Heart left ventricle (tissue), 16 donors: ENCODE measurements at places on chromosomes 1 and 21.

- DNase-seq, result no peak
Observed at GRCh38 chr1:7052701-7053100, 267.4 kb downstream of the CAMTA1 start.

GRCh38 chr1:199404191-199404590 is 623.3 kb upstream of the NR5A2 start:
- no peak for DNase-seq

- no peak for DNase-seq
Observed at GRCh38 chr1:163401211-163401610, 79.5 kb downstream of the NUF2 start.

GRCh38 chr1:165355139-165355976 is 1.2 kb downstream of the LMX1A start:
- no peak for DNase-seq

DNA sequence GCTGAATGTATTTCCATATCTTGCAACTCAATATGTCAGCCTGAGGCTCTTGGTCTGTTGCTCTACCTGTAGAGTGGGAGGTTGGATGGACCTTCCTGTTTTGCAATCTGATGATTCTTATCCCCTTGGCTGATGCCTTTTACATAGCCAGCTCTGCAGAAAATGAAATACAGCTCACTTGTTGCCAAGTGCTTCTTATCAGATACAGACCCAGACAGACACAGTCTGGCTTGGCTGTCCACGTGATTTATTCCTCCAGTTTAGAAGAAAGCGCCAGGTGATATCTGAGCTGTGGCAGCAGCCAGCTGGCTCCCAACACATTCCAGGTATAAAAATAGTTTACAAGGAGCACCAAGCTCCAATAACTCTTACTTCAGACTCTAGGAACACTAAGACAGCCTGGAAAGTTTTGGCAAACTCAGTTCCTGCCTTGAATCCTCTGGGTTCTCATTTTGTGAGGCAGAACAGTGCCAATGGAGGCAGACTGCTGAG is 479.2 kb upstream of the USP24 start:
- no peak for DNase-seq

DNA sequence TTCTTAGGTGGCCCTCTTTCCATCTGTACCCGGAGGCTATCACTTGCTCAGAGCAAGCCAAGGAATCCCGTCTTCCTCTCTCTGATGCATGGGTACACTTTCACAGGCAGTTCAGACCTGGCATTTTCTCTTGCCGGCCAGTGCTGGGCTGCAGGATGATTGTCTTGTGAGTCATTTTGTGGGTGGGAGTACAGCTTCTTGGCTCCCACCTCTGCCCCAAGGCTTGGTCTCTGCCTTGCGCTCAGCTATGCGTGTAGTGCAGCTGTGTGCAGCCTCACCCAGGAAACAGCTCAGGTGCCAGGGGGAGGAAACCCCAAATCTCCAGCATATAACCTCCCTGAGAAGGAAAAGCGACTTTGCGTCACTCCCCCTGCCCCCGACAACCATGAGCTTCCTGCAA is 3.9 kb upstream of the AJAP1 start:
- DNase-seq, result no peak

- DNase-seq, result no peak
Observed at GRCh38 chr1:14848625-14849024, 250.1 kb downstream of the KAZN start.

DNA sequence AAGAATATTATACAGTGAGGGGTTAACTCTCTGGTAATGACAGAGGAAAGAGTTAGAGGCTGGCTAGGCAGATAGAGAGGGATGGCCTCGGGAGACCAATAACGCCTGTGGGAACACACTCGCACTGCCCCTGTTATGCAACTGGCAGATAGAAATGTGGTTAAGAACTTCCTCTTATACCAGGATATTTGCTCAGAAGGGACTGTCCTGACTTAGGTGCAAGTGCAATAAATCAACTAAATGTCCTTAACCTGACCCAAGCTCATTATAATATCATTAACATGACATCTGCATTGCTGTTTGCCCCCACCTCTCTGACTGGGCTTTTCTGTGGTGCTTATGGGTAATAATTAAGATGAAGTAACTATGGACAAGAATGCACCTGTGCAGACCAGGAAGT is 1518.0 kb downstream of the NCAM2 start:
- no peak for DNase-seq

DNA sequence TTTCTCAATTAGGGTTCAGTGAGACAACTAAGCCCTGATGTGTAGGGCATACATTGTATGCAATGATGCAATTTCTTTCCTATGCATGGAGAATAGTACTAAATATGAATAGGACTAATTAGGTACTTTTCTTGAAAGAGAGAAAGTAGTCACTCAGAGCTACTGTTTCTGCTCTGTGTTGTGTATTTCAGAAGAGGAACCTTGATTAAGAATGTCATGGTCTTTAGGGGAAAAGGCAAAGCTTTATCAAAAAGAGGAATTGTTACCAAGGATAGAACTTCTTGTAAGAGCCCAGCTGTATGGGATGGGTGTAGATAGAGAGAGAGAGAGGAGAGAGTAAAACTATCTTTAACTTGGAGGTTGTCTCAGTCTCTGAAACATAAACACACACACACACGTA is 49.1 kb downstream of the HLX start:
- DNase-seq, result no peak

DNA sequence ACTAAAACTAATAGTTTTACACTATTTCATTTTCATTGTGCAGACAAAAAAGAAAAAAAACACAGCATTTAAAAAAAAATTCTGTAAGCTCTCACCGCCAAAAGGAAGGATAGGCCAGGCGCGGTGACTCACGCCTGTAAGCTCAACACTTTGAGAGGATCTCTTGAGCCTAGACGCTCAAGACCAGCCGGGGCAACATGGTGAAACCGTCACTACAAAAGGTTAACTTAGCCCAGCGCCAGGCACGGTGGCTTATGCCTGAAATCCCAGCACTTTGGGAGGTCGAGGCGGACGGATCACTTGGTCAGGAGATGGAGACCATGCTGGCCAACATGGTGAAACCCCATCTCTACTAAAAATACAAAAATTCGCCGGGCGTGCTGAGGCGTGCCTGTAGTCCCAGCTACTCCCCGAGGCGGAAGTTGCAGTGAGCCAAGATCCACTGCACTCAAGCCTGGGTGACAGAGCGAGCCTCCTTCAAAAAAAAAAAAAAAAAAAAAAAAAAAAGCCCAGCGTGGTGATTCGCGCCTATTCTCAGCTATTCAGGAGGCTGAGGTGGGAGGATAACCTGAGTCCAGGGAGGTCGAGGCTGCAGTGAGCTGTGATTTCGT is 14.3 kb upstream of the SPEN start:
- DNase-seq, result peak; percentile 50

DNA sequence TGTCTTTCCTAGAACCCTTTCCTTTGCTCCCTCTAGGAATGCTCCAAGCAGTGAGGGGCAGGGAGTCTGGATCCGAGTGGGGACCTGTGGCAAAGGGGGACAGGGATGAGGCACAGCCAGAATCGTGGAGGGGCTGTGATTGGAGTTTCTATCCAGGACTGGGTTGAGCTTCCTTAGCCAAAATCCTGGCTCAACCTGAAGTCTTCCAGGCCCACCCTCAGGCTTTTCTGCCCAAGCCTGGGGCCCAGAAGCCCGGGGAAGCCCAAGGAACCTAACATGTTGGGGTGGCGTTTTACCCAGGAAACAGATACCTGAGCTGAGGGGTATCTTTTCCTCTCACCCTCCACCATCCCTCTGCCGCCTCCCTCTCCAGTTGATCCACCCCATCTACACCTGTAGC is 5.4 kb downstream of the MYOG start:
- DNase-seq, result no peak

DNA sequence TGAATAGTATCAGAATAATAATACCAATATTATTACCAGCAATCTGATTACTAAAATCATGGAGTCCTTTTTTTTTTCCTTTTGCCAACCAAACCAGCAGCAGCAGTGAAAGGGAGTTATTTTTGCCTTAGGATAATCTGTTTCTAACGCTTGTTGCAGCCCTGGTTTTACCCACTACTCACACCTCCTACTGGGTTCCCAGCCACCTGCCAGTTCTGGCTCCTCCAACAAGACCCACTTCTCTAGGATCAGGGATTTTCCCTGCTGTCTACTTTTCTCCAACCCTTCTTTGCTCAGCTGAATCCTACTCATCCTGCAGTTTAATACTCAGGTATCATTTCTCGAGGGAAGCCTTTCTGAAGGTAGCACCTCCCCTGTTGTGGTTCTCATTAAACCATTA is 96.8 kb upstream of the BCAR3 start:
- no peak for DNase-seq
